ENCODE measurements at places on chromosomes 2 and 18.
A peak's percentile ranks its signal among the peaks of the same experiment; 100 is the strongest.

DNA sequence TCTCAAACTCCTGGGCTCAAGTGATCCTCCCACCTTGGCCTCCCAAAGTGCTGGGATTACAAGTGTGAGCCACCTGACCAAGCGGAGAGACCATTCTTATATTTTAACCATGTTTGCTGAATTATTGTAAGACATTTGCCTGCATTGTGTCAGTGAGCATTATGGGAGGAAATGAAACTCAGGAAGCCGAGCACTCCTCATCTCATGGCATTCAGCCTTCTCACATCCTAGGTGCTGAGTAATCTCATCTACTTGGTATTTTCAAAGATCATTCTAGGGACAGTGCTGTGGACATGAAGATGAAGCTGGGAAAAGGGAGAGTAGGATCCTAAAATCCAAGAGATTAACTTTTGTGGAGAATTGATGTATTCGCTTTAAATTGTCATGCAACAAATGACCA lies 66.1 kb downstream of the NAPG start:
- DNase-seq, result no peak

- no peak for DNase-seq
Measured at GRCh38 chr18:21449367-21450290, 150.9 kb downstream of the ESCO1 start.

DNA sequence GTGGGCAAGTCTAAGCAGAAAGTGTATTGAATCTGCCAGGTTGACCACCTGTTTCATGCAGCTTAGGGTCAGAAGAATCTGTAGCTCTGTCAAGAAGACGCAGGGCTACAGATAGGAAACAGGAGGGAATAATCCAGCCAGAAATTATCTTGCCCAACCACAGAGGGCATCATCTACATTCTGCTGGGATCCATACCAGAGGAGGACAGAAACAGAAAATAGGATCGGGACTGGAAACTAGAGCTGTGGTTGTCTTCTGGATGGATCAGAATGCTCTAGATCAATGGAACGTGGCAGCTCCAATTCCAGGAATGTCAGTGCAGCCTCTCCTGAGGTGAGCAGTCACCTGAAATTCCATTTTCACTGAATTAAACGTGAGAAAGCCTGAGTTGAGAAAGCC lies 3.6 kb downstream of the SPATA3 start:
- DNase-seq, result no peak

DNA sequence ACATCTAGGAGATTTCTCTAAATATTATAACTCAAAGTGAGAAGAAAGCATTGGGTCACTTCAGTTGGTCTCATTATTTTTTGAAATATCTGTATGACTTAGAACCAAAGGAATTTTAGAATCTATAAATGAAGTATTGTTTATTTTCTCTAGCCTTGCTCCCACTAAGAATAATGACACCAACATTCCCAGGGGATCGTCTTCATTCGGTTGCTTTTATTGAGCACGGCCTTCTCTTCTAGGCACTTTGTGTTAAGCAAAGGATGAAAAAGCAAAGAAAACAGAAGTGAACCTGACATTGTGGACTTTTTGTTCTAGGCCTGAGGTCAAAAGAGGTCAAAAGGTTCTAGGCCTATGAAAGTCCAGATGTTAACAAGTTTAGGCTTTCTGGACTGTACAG lies 231.9 kb downstream of the GALR1 start:
- no peak for DNase-seq

GRCh38 chr2:130241041-130241707 lies 42.9 kb upstream of the TUBA3E start:
- DNase-seq, result peak; percentile 74

DNA sequence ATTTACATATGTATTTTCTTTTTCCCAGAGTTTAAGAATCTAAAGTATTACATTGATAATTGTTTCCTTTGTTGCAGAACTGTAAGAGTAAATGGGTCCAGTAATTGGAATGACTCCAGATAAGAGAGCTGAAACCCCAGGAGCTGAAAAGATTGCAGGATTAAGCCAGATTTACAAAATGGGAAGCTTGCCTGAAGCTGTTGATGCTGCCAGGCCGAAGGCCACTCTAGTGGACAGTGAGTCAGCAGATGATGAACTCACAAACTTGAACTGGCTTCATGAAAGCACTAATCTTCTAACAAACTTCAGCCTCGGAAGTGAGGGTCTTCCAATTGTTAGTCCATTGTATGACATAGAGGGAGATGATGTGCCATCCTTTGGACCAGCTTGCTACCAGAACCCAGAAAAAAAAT lies 183.8 kb upstream of the STON1 start:
- peak; percentile 85 for DNase-seq

DNA sequence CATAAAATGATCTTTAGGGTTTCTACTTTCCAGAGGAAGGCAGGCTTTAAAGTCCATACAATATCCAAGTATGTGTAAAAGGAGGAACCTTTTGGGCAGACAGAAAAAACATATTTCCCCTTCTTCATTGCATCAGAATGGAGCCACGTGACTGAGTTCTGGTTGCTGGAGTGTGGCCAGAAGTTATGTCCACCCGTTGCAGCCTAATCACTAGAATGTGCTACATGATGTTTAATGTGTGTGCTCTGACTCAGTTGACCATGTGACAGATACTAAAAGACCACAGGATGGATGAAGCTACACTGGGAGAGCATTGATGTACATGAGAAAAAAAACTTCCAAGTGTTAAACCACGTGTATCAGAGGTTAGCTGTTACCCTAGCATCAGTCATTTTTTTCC lies 460.9 kb downstream of the RIT2 start:
- no peak for DNase-seq

DNA sequence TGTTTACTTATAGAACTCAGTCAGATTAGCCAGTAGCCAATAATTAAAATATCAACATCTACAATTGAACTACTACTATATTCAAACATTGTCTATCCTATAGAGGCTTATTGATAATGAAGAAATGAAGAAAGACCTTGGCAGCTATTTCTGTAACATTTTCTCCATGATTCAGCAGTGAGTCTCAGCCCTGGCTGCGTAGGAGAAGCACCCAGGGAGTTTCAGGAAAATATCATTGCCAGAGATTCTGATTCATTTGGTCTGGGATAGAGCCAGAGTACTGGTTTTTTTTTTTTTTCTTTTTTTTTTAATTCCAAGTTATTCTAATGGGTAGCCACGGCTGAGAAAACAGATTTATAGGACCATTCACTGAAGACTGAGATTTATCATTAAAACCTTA lies 404.8 kb downstream of the TXNL1 start:
- peak; percentile 81 for DNase-seq

DNA sequence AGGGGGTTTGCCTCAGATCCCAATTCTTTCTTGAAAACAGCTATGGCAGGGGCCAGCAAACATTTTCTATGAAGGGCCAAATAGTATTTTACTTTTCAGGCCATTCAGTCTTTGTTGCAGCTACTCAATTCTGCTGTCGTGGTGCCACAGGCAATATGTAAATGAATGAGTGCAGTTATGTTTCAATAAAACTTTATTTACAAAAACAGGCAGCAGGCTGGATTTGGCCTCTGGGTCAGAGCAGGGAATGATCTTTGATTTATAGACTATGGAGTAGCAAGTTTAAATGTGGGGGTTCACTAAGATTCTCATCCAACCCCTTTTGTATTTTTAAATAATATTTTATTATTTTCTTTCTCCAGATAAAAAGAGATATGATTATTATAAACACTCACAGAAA lies 72.4 kb downstream of the IRS1 start:
- no peak for DNase-seq

DNA sequence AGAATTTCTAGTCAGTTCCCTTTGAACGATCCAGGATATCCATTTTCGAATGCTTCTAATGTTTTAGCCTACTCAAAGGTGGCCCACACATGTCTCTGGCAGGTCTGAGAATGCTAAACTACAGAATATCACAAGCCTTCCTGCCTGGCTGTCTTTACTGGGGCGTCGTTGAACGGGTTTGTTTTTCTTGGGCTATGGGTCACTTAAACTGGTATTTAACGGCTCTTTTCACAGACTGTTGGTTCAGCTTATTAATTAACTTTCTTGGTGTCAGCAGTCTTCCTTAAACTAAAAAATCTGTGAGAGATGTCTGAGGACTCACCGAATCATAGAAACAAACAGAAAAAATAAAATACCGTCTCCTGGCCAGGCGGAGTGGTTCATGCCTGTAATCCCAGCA lies 563.2 kb upstream of the NRP2 start:
- no peak for DNase-seq

- no peak for DNase-seq
Measured at GRCh38 chr2:47653902-47654789, 128.8 kb upstream of the MSH6 start.

GRCh38 chr2:202039278-202040078 lies 5.8 kb downstream of the FZD7 start:
- no peak for DNase-seq

Data from EL (cell line).